Stromal cell of bone marrow (primary cell): ENCODE measurements at places on chromosomes 5 and 9.

DNA sequence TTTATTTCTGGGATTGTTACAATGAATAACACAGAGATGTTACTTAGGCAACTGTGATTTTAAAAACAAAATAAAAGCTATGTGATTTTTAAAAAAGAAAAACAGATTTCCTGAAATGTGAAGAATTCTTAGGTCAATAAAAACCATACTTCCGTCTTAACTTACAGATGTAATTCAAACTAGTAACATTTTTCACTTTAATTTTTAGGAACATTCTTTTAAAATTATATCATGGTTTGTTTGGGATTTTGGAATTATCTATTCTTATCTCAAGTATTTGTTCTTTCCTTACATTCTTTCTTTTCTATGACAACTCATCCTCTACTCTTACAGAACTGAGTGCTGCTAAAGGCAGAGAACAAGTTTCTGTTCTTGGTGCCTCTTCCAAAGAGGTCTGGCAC, 159.5 kb downstream of the RAPGEF6 start:
- no peak for DNase-seq

- no peak for DNase-seq
Observed at GRCh38 chr5:12114075-12114474, 209.8 kb upstream of the CTNND2 start.

DNA sequence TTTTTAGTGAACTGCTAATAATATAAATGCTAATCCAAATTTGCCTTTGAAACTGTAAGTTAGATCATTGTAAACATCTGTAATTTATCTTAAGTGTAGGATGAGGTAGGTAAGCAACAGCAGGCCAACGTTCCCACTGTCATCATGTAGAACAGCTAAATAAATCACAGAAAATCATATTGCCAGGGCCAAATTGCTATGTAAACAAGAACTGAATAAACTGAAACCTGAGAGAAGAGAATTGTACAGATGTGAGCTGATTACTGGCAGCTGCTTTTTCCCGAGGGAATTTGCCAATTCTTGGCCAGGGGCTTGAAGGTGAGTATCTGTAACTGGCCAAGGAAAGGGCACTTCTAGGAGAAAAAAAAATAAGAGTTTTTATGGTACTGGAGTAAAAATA, 97.6 kb downstream of the CDH10 start:
- DNase-seq = no peak

DNA sequence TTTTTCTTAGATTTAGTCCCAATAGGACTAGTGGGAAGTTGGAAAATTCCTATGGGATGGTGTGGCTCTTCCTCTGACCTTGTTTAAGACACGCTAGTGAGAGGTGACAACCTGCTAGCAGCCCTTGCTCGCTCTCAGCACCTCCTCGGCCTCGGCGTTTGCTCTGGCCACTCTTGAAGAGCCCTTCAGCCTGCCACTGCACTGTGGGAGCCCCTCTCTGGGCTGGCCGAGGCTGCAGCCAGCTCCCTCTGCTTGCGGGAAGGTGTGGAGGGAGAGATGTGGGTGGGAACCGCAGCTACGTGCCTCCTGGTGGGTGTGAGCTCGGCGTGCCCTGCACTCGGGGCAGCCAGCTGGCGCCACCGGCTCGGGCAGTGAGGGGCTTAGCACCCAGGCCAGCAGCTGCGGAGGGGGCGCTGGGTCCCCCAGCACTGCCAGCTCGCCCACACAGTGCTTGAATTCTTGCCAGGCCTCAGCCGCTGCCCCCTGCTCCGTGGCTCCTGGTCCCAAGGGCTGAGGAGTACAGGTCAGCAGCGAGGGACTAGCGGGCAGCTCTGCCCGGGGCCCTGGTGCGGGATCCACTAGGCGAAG, 254.5 kb upstream of the ANKRD55 start:
- no peak for DNase-seq
